Omental fat pad (tissue), 4 donors: ENCODE measurements at places on chromosomes 3 and 15.

GRCh38 chr15:42665827-42666226, 71.1 kb downstream of the CDAN1 start:
- no peak for DNase-seq

GRCh38 chr3:79016587-79017376, 751.0 kb downstream of the ROBO1 start:
- no peak for DNase-seq

DNA sequence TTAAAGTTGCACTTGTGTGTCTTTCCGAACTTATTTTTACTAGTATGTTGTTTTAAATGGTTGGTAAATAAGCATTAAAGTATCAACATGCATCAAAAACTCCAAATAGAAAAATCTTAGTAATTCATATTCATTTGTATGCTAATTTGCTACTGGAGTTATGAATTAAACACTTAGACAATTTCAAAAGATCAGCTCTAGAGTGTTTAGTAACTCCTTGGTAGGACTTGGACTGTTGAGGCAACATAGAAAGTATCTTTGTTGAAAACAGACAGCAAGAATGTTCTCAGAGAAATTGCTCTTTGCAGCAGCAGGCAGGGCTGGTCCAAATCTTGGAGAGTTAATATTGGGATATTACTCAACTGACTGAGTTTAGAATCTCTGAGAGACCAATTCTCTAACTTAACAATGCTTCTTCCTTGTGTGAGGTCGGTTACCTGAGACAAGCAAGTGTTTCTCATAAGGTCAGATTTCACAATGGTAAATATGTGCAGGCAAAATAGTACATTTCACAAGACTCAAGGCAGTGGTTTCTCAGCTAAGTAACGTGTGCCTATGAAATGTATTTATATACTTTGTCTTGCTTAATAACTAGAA, 147.8 kb upstream of the IL12A start:
- DNase-seq: no peak

DNA sequence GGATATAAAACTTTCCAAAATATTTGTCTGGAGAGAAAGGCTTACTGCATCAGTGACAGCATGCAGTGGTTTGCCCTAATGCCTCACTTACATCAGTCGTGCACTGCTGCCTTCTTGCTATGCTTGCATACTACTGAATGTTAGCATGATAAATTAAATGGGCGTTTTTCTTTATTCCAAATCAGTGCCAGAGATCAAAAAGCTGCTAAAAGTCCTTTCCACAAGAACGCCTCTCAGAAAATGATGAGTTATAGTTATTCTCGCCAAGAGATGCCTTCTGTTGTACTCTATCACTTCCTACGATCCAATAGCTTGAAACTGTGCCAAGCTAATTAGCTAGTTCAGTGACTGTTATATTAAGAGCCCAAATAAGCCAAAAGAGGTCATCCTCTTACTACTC, 345.8 kb upstream of the ROBO2 start:
- no peak for DNase-seq

DNA sequence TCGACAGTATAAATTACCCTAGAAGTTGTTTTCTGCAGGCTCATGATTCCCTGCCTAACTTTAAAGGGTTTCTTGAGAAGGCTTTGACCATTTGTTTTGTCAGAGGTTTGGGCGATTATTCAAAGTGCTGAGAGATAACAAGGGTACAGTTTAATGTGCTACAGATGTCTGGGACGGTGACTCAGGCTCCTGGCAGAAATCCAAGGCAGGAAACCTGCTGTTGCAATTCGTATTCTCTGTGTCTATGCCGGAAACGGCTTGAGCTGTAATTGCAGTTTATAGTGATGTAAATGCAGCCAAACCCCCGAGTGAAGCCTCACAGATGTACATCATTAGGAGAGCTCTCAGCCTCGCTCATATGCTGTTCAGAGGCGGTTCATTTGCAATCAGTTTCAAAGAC, 65.6 kb downstream of the SYNPR start:
- DNase-seq: peak; percentile 48

GRCh38 chr3:11445883-11446282, 173.7 kb downstream of the ATG7 start:
- no peak for DNase-seq

DNA sequence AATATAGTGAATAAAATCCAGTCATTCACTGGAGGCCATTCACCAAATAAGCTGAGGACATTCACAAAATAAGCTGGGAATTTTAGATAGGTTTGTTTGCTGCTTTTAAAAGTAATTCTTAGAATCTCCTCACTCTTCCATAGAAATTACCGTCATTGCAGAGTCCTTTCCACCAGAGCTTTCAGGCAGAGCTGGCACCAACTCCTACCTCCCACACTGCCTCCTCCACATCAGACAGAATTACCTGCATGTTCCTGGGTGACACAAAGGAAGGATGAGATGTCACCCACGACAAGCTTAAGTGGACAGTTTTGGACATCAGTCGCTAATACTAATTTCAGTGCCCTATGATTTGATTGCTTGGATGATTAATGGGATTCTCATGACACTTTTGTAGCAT, 1113.2 kb downstream of the IGSF11 start:
- DNase-seq: no peak

DNA sequence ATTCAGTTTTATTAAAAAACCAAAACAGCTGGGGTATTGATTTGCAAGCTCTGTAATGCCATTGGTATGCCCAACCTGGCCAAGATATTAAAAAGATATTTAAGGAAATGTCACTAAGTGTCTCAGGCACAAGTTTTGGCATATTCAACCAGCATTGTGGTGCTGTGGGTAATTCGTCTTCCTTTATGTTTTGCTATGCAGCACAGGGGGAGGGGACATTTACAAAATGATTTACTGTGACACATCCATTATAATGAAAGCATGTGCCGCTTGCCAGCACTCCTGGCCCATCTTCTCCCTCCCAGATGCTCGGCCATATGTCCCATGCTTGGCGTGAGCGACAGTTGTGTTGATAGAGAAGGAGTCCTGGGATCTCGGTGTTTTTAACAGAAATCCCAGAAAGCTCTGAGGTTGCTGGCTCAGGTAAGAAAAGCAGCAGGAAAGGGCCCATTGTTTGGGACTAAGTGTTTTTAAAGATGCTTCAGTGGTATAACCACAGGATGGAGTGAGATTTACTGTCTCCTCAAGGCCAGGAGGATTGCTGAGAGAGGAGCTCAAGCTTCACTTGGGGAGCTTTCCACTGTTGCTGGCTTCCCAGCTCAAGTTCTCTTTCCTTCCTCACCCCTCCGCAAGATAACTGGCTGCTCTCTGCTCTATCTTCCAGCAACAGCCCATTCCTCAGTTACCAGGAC, 158.2 kb upstream of the TSC22D2 start:
- DNase-seq: no peak

DNA sequence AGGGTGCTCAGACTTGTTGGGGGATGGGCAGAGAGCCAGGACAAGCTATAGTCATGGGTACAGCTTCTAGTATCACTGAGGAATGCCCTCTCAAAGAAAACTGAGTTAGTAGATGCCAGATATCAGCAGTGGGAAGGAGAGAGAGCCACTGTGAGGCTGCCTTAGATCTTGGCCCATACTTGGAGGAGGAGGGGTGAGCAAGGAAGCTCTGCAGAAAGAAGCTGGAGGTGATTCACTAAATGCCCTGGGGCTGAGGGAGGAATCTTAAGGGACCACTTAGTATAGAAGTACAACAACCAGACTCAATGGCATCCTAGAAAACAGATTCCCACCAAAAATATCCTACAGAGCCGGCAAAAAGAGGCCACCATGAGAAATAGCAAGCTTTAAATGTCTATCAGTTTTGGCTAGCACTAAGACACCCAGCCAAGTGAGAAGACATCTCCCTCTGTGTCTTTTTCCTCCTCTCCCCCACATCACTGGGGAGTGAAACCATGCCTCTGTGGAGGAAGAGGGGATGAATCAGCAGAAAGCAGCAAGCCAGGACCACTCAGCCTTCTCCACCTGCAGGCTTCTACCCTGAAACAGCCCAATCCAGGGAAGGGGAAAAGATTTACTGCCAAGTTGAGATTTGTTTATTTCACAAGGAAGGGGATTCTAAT, 282.5 kb upstream of the STT3B start:
- DNase-seq: no peak
